SW 1271 (cell line): ENCODE measurements at places on chromosomes 6 and 20.

- DNase-seq = no peak
Measured at GRCh38 chr20:45450097-45450818, 19.3 kb upstream of the WFDC2 start.

DNA sequence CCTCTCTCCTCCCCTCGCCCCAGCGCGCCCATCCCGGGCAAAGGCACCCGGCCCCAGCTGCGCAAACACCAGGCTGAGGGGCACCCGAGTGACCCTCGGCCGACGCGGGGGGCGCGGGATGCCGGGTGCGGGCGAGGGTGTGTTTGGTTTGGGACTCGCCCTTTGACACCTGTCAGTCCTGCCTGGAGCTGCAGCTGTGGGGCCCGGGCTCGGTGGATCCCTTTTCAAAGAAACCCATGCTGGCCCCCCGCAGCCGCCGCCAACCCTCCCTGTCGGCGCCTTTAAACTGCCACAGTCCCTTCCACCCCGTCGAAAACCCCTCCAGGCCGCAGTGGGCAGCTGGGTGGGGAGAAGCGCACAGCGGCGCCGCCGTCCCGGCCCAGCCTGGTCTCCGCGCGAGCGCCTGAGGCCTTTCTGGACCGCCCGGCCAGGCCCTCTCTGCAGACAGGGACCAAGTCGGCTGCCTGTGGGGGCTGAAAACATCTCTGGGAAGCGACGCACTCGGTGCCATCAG is 5.5 kb downstream of the FOXQ1 start:
- no peak for DNase-seq

- DNase-seq = no peak
Measured at GRCh38 chr20:47704746-47705496, 80.4 kb downstream of the SULF2 start.

DNA sequence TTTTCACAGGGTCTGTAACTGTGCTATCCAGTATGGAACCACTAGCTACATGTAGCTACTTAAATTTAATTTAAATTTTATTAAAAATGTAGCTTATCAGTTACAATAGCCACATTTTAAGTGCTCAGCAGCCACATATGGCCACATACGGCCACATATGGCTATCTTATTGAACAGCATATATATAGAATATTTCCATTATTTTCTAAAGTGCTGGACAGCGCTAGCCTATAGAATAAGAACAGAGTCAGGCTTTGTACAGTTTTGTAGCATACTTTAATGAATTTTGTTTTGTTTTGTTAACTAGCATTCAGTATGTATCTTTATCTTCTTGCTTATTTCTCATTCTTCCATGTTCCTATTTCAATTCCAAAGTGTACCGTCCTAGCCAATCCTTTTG is 118.4 kb downstream of the JAG1 start:
- DNase-seq = no peak

GRCh38 chr6:6993503-6994237 is 114.1 kb upstream of the RREB1 start:
- DNase-seq = no peak

- DNase-seq = no peak
Measured at GRCh38 chr6:2962004-2962403, 9.4 kb downstream of the SERPINB6 start.

DNA sequence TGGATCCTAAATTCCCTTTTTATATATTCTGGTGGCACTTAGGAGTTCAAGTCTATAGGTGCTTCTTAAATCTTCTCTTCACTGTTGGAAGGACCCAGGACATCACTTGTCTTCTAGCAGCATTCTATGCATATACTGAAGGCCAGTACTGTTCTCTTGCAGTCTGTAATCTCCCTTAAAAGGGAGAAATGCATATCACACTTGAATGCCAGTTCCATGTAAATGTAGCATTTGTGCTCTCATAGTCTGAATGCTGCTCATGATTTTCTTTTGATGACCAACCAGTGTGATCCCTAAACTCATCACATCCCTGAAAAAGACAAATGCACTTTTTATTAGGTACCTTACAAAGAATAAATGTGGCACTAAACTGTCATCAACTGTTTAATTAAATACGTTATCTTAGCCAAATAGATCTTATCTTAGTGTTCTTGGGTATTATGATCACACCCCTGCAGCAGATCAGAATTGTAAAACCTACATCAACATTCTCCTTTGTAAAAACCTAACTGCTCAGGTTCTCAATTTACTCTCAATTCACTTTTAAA is 176.1 kb downstream of the EPHA7 start:
- DNase-seq = no peak

GRCh38 chr20:51811042-51811355 is 8.7 kb upstream of the SALL4 start:
- no peak for DNase-seq

DNA sequence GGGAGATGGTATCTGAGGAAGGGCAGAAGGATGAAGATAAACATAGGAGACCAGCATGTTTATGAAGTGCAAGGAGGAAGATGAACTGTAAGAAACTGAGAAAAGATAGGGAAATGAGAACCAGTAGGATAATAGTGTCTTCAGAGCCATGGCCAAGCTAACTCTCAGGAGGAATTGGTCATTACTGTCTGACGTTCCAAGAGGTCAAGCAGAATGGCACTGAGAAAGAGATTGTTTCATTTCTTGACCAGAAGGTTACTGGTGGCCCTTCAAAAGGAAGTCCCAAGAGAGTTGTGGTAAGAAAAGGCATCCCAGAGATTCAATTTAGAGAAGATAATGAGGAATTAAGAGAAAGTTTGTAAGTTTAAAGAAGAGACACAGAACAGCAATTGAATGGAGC is 47.5 kb downstream of the EYA4 start:
- DNase-seq = no peak

GRCh38 chr6:43540507-43540906 is 23.6 kb downstream of the POLR1C start:
- DNase-seq = no peak

GRCh38 chr6:137412562-137412961 is 81.6 kb downstream of the OLIG3 start:
- no peak for DNase-seq

GRCh38 chr6:98747960-98748359 is 86.4 kb upstream of the POU3F2 start:
- DNase-seq = no peak

DNA sequence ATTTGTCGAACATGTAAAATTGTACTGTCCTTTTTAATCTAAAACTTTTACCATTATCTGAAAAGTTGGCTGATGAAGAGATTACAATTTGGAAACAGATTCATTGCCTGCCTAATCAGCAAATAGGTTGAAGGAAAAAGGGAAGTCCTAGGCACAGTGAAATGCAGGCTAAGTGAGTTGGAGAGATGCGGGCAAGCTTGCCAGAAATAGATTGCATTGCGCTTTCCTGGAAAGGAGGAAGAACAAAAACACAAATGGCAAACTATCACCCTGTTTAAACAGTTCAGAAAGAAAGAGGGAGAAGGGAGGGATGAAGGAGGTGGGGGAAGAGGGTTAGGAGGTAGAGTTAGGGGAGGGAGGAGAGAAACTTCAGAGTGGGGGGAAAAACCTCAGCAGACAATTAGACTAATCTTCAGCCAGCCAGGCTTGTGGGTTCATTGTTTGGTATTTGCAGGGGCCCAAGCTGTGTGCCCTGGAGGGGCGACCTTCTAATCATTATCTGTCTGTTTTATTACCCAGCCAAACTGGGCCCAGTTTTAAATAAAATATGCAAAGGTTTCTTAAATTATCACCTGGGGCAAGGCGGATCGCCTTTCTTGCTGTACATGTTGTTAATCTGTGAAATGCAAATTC is 465.2 kb downstream of the TFAP2B start:
- DNase-seq = no peak

DNA sequence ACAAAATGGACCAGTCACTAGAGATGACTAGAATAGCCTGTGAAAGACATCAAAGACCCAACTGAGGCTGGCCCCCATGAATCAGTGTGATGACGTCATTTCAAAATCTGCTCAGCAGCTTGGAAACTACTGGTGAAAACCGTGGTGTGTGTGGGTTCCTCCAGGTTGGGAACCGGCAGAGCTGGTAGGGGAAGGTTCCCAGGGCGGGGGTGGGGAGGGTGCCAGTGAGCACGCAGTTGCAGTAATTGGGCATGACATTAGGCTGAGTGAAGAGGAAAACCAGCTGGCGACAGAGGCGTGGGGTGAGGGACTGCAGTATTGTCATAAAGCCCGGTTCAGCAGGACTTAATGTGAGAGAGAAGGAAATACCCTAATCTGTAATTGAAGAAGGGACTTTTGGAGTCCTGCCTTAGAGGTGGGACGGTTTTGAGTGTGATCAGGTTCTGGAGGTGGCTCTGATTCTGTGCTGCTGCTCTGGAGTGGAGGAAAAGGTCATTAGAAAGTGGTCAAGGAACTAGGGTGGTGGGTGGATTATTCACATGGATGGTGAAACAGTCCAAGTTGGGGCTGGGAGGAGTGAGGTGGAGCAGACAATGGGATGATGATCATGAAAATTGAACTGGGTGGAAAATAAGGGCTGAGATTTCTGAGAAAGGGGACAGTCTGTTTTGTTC is 52.0 kb upstream of the MTHFD1L start:
- DNase-seq = no peak

GRCh38 chr6:35370785-35371493 is 28.6 kb downstream of the PPARD start:
- no peak for DNase-seq

- DNase-seq = no peak
Measured at GRCh38 chr6:30554962-30555815, 1.1 kb downstream of the GNL1 start.

DNA sequence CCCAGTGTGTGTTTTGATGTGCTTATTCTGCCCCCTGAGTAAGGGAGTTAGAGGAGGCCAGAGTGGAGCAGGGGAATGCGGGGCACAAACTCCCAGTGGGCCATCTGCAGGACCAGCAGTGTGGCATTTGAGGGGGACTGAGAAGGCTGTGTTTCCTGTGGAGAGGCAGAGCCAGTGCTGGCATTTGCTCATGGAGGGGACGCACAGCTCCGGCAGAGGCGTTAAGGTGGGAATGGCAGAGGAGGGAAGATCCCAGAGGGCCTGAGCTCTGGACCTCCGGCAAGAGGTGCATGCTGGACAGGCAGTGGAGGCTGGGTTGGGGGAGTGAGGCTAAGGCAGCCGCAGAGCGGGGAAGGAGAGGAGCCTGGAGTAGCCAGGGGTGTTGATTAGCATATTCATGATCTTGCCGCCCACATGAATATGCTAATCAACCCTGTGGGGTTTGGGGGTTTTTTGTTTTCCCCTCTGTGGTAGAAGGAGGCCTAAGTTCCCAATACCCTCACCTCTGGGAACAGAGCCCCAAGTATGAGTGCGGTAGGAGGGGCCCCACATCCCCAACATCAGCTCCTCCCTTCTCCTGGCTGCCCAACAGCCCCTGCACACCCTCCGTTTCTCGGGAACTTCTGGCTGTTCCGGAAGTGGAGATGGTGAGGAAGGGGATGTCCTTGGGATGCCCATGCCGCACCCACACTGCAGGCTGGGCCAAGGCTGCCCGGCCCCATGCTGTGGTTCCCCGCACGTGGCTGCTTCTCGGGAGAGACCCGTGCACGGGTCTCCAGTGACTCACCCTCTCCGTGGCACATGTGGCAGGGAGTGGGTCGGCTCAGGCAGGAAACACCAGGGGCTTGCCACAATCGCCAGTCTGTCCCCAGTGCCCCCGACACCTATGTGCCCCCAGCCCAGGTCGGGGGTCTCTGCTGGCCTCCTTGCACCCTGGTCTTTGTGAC is 33.8 kb downstream of the DLGAP4 start:
- DNase-seq = no peak

GRCh38 chr20:1426231-1426849 is 33.5 kb upstream of the FKBP1A start:
- no peak for DNase-seq

DNA sequence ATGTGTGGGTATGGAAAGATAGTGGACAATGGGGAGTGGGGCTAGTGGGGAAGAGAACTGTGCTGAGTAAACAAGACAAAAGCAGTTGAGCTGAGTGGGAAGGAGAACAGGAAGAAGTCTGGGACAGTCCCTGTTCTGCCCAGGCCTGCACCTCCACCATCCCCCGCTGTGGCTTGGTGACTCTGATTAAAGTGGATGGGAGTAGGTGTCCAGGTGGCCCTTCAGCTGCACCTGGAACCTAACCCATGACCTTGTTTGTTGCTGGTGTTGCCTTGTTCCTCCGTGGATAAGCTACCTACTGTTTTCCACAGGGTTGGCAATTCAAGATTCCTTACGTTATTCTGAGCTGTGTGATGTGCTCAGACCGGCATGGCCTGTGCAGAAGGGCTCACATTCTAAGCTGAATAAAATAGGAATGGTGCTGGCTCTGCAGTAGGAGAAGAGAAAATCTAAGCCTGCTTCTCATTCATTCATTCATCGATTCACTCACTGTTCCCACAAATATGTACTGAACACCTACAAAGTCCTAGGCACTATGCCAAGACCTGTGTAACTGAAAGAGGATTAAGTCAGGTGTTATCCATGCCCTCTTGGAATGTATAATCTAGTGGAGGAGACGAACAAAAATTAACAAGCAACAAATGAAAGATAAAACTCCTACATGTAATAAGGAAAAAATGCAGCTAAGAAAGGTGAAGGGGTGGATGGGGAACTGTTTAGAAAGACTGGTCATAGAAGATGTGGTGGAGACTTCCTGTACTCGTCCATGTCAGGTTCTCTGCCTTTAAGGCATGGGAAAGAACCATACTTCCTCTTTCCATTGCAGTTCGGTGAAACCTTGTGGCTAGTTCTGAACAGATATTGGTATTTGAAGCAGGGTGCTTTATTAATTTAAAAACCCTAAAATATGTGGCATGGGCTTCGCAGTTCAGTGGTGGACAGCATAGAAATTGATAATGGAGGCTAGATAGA is 10.1 kb upstream of the CALHM6 start:
- no peak for DNase-seq

GRCh38 chr6:159257846-159258245 is 88.6 kb downstream of the FNDC1 start:
- no peak for DNase-seq

GRCh38 chr6:15037253-15037652 is 208.6 kb upstream of the JARID2 start:
- DNase-seq = no peak

- DNase-seq = no peak
Measured at GRCh38 chr6:159085396-159085895, 40.7 kb upstream of the TAGAP start.

- no peak for DNase-seq
Measured at GRCh38 chr6:157787080-157787479, 36.0 kb upstream of the SNX9 start.

- DNase-seq = no peak
Measured at GRCh38 chr20:17026346-17026745, 200.5 kb upstream of the PCSK2 start.

- no peak for DNase-seq
Measured at GRCh38 chr6:28898710-28898965, 25.1 kb downstream of the TRIM27 start.

DNA sequence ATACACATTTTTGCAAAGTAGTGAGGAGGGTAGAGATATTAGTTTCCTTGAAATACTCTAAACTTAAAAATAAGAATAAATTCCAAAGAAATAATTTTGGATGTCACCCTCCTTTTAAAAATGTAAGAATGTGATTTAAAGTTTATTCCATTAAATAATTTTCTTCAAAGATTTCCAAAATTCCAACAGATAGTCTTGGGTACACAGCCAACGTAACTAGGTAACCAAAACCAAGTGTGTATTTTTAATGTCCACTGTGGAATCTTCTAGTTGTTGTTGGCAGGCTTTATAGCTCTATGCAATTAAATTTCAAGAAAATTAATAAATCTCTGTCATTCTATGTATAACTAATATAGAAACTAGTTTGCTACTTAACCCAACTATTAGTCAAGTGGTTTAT is 101.3 kb downstream of the COL21A1 start:
- no peak for DNase-seq
